NCI-H2081 treated with DMSO at 0.1 percent for 48 hours (cell line): ENCODE measurements at places on chromosomes 2 and 18.

GRCh38 chr2:37833423-37833822 is 91.7 kb upstream of the RMDN2 start:
- no peak for DNase-seq

DNA sequence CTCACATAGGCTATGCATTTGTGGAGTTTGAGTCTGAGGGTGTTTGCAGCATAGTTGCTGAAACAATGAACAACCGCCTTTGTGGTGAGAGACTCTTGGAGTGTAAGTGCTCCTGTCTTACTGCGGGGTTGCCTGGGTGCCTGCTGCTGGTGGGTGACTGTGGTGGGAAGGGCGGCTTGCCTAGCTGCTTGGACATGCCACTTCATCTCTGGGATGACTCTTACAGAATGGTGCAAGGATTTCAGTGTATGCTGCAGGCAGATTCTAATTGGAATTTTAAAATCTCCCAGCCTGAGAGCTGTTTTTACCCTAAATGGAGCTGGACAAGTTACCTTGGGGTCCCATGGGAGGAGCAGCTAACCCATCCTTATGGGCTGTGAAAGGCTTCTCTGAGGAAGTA is 50.1 kb downstream of the CYP27C1 start:
- DNase-seq, result no peak

DNA sequence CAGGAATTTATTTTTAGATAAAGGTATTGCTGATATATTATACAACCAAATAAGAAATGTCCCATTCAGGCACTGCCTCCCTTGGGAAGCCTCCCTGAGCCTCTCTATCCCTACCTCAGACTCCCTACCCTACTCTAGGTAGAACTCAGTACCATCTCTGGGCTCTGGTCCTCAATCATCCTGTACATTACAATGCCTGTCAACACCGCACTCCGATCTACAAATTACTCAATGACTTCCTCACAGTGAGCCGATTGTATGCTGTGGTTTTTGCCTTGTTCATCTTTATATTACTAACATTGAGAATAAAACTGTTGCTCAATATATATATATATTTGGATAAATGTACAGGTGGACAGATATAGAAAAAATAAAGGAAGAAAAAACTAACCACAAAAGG is 207.5 kb downstream of the STK39 start:
- no peak for DNase-seq

DNA sequence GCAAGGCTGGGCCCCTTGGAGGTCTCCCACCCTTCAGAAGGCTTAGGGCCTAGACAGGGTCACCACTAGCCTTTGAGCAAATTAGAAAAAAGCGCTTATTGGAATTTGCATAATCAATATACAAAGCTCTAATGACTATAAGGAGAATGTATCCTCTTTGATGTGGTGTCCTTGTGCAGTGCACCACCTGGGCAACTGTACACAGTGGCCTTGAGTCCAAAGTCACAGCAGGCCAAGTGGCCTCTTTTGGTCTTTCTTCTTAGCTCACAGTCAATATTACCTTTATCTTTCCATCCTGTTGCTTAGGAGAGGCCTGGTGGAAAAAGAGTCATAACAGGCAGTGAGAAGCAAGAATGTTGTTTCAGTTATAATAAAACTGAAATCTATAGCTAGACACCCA is 19.7 kb upstream of the ST3GAL5 start:
- DNase-seq, result no peak

DNA sequence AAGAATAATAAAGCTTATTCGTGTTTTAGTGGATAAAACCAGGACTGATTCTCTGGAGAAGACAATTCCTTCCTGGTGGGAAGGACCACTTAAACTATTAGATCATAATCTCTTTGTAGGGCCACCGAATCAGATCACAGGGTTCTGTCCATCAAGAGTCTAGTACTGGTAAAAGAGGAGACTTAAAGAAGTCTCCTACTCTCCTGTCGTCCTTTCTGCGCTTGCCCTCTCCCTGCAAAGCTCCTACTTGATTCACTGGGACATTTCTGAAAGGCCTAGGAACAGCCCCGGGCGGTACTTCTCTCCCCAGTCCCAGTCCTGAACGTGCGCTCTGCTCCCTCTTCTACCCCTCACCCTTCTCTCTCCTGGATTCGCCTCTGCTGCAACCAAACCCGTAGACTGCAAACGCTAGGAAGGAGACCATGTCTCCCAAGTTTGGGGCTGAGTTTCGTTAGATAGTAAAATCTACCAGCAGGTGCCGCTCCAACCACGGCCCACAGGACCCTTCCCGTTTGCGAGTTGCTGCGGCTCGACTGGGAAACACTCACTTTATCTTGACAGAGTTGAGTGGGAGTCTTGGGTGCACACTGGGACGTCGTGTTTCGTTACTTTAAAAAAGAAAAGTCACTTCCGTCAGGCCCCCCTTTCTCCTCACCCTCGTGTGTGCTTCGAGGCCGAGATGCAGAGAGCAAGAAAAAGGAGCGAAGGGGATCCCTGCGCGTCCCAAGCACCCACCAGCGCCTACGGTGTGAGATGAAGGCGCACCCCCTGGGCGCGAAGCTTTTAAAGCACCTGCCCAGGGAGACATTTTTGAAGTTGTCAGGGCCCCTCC is 923 bp downstream of the FIGLA start:
- no peak for DNase-seq

DNA sequence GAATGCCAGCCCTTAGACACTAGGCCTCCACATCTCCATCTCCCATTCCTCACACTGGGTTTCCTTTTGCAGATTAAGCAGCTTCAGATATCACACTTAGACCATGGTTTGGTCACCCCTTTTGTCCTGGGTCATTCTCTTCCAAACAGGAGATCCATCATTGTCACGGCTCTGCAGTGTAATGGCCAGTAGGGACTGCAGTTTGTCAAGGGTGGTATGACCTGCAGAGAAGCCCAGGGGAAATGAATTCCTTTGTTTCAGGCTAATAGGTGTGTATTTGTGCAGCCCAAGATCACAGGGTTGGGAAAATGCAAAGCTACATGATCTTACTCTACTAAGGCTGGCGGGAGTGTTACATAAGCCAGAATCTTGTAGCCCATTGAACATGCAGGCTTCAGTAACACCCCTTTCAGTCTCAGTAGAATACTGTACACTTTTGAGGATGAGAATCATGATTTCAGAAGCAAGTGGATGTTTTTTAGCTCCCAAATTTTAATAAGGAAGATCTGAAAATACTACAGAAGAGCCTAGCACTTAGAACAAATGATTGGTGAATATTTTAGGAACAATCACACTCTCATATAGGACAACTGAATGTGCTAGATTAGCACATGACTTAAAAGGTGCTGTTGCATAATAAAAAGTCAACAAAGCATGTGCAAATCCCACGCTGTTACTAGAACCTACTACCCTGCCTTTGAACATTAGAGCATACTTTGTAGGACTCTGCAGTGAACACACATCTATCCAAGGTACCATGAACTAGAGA is 24.0 kb upstream of the LPIN1 start:
- no peak for DNase-seq

- DNase-seq, result no peak
Measured at GRCh38 chr2:182050333-182051135, 64.9 kb downstream of the PPP1R1C start.

GRCh38 chr2:200750323-200750910 is 61.3 kb upstream of the BZW1 start:
- DNase-seq, result no peak
